ENCODE measurements at places on chromosomes 7 and 10. TPM values are rescaled to one million over a fixed set of nuclear protein-coding genes. Genes with fewer than 3 reads are reported as not detected.

Gene GIMAP5
- total RNA-seq = 31.3 TPM

Gene NME8
- not detected for total RNA-seq

DNA sequence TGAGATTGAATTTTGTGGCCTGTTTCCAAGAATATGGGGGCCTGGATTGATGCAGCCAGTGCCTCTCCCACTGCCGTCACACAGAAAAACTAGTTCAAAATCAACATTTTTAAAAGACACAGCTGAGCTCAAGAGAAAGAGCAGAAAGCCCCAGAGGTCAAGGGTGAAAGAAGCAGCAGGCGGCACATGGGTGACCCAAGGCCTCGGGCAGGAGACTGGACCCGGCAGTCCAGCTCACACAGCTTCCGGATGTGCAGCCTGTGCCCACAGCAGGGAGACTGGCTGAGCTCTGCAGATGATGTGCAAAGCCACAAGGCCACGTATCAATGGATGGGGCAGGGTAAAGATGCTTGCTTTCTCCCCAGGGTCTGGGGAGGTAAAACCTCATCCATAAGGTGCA, 50.4 kb upstream of the RNF32 start:
- DNase-seq = no peak

DNA sequence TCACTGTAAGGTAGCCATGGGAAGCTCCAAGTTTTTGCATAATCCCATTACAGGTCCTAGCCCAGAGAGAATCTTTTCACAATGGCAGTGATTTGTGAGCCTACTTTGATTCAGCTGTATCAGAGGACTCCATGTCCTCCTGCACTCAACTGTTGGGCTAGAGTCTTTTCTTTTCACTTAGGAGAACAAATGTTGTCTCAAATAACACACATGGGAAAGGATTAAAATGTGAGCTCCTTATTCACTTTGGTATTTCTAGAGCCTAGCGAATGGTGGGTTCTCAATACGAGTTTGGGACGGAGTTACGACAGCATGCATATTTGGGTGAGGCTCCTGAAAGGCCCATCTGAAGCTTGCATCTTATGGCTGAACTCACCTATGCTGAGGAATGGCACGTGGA, 183.5 kb upstream of the STEAP4 start:
- no peak for DNase-seq

DNA sequence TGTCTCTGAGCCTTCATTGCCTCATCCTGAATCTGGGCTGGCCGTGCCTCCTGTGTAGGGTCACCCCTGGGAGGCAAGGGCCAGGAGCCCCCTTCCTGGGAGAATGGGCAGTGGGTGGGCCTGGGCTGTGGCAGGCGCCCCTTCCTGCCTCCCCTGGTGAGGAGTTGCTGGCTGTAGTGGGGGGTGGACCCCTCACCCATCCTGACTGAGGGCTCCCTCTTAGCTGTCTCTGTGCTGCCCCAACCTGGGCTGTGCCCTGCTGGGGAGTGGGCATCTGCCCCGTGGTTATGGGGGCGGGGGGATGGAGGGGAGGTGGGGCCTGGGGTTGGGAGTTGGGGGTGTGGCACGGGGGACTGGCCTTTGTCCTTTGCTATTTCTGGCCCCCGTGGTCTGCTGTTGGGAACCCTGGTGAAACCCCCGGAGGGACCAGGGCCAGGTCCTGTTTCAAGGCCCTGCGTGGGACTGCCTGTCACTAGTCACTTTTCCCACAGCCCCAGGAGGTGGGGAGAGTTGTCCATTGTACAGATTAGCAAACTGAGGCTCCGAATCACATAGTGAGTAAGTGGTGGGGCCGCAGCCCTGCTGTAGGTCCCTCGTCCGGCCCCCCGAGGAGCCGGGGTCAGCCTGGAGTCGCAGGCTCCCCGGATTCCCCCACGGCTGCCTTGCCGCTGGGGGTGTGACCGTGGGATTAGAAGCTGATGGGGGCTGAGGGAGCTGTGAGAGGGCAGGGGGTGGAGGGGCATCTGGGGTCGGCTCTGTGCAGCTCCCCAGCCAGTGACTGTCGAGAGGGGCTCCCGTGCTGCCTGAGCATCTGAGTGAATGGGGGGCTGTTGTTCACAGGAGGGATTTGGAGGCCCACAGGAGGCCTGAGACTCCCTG, 2.7 kb downstream of the TTYH3 start:
- no peak for DNase-seq

DNA sequence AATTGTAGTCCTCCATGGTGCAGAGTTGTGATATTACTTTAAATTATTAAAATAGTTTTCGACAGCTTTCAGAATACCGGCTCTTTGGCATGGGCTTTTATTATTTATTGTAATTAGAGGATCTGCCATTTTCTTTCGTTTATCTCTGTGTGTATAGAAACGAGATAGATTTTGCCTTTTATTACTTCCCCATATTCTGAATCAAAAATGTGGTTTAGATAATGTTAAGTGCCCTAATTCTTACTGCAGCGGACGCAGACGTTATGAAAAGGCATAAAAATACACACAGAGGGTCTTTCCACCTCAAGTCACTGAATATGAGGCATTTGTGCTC, 1.9 kb upstream of the ARID5B start:
- DNase-seq = no peak

DNA sequence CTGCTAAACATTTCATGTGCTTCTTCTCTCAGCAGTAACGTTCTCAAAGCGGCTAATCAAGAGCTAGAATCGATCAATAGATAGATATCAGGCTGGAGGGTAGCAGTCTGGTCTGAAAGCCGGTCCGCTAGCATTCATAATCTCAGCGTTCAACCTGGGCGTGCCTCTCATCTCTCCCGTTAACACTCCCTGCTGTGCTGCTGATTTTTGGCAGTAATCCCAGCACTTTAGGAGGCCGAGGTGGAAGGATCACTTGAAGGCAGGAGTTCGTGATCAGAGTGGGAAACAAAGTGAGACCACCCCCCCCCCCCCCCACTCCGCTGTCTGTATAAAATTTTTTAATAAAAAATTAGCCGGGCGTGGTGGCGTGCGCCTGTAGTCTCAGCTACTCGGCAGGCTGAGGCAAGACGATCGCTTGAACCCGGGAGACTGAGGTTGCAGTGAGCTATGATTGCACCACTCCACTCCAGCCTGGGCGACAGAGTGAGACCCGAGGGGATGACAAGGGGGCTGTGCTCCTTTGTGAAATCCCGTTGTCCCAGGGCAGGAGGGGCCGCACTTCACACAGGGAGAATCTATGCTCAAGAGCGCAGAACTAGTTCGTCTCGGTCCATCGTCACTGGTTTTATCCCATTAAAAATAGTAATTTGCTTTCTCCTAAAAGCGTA, 624 bp upstream of the CEP55 start:
- DNase-seq = no peak

All from CD4-positive, alpha-beta T cell (primary cell).